NCI-H1436 treated with DMSO at 0.1 percent for 48 hours (cell line): ENCODE measurements at places on chromosomes 12 and 14.

GRCh38 chr14:105876829-105877228 lies 350.4 kb downstream of the TMEM121 start:
- DNase-seq: no peak

- DNase-seq: no peak
Measured at GRCh38 chr12:95085612-95086011, 12.2 kb upstream of the NR2C1 start.

DNA sequence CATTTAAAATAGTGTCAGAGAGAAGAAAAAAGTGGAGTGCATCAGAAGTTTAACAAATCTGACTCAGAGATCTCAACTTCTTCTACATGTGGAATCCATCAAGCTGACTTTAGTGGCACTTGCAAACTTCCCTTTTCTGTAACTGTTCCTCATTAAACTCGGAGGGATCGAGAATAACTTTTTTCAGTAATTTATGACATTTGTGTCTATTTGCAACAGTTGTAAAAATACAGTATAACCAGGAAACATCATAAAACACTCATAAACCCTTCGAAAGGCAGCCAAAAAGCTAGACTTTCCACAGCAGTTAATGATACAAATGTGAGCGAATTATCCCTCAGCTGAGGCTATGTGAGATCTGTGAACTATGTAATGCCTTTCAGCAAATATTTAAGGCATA lies 1936.8 kb upstream of the SEL1L start:
- no peak for DNase-seq

GRCh38 chr12:7498809-7499208 lies 4.8 kb downstream of the CD163 start:
- no peak for DNase-seq

DNA sequence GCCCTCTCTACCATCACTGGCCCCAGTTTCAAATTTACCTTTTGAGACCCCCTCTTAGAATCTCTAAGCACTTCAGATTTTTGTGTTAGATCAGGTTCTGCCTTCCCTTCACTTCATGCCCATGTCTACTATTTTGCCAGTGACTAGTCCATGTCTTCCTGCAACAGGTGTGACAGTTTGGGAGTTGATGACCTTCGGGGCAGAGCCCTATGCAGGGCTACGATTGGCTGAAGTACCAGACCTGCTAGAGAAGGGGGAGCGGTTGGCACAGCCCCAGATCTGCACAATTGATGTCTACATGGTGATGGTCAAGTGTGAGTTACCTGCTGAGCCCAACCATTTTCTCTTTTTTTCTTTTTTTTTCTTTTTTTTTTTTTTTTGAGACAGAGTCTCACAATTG lies 5.8 kb upstream of the PA2G4 start:
- no peak for DNase-seq

- no peak for DNase-seq
Measured at GRCh38 chr14:68074765-68075381, 255.3 kb downstream of the RAD51B start.

GRCh38 chr14:33457617-33458016 lies 493.3 kb downstream of the EGLN3 start:
- no peak for DNase-seq

- no peak for DNase-seq
Measured at GRCh38 chr12:63068857-63069442, 82.1 kb downstream of the AVPR1A start.

DNA sequence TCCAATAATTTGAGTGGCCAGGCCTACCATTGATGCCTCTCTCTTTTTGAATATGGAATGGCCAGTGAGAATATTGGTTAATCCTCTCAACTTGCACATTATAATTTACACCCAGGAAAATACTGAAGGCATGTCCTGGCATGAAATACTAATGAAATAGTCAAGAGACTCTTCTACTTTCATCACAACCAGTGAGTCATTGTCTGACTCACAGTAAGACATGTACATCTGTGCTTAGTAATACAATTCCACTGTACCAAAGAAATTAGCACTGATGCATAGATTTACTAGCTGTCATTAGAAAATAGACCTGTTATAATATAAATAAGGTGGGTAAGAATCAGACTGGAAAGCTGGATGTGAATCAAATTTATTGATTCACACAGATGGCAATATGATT lies 31.6 kb downstream of the KCNC2 start:
- no peak for DNase-seq

DNA sequence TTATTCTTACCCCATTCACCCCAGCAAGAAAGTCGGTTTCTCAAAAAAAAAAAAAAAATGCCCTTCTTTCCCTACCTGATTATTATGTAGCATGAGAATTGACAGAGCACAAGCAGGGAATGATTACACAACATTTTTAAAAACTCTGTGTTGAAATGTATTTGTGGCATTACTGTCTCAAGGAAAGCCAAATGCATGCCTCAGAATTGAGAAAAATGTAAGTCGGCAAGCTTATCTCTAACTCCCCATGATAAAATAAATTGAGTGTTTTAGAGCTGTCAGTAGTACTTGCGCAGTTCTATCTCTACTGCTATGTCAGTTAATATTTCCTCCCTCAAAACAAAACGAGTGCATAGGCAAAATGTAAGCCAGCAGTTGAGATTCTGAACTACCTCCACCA lies 25.7 kb downstream of the ANO4 start:
- DNase-seq: no peak

- no peak for DNase-seq
Measured at GRCh38 chr12:2118481-2119255, 65.9 kb downstream of the CACNA1C start.

DNA sequence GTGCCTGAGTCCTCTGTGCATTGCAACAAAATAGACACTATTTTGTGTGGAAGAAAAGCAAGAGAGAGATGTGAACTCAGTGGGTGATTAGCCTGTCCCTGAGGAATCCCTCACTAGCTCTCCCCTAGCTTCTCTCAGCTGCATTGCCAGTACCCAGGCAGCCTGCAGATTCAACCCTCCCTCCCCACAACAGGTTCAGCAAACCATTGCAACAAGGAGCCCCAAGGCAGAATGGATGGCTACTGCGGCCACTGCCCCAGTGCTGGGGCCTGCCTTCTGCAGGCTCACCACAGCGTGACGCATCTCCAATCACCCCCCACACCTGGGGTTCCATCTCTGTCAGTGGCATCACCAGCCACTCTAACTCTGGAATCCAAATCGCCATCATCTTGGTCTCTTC lies 2.3 kb downstream of the CRACR2A start:
- DNase-seq: no peak

DNA sequence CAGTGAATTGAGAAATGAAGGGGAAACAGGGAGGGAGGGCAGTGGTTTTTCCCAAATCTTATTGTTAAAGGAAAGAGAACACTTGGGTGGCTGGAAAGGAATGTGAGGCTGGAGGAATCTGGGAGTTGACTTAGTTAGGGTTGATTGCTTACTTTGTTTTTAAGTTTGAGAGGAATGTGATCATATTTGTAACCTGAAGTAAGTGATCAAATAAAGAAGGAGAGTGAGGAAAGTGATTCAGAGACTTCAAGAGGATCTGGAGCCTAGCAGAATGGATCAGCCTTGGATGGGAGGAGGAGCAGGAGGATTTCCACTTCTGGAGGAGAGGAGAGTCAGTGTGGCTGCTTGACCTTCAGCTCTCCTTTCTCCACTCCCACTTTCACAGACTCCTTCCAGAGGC lies 6.0 kb upstream of the LRP6 start:
- DNase-seq: no peak

DNA sequence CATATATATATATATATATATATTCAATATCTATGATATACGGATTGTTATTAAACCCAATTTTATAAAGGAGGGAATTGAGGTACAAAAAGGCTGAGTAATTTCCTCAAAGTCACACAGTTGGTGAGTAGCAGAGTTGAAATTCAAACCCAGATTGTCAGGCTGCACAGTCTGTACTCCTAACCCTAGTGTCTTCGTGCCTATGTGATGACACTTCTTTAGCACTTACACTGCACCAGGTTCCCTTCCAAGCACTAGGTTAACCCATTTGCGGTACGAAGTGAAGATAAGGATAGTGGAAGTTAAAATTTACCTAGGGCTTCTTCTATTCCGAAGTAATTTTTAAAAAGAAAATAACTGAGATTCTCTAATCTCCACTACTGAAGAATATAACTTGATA lies 125.1 kb upstream of the TSPAN8 start:
- no peak for DNase-seq

DNA sequence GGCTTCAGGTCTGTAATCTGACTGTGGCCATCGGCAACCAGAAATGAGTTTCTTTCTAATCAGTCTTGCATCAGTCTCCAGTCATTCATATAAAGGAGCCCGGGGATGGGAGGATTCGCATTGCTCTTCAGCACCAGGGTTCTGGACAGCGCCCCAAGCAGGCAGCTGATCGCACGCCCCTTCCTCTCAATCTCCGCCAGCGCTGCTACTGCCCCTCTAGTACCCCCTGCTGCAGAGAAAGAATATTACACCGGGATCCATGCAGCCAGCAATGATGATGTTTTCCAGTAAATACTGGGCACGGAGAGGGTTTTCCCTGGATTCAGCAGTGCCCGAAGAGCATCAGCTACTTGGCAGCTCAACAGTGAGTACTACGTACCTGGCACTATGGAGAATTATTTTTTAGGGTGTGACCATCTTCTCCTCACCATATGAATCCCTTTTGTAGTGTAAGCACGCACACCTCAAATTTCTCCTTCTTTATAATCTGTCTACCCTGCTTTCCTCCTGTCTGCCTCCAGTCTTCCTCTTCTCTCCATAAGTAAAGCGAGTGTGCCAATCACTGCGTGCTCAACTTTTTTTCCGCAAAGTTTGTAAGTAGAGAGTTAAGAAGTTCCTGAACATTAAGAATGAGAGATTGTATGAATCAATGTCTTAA lies at the start of gene TPH2:
TPH2 (plus strand) TSS at position 118 of the 658 bp plus-strand sequence; CDS start at position 260, 142 bp downstream.
- no peak for DNase-seq

DNA sequence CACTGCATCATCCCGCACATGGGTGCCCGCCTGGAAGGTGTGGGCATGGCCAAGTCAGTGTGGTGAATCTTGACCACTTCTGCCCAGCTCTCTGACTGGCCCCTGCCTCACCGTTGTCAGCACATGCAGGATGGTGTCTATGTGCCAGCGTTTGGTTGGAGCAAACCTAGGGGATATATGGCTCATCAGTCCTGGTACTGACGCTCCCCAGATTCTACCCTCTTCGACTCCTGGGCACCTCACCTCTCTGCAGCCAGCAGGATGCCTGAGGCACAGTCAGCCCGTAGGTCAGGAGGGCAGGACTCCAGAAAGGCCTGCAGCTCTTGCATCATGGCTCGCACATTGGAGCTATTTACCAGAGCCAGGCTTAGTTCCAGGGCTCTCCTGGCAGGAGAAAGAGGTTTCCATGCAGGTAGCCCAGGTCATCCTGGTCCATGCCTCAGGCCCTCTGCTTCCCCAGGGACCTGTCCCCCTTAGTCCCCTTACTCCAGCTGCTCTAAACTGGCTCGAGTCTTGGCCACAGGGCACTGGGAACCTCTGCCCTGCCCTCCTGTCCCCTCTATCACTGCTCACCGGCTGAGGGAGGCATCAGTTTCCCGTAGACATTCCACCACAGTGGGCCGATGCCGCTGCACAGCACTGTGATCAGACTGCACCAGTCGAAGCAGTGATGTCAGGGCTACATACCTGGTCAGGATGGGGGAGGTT lies 4.0 kb downstream of the AP1G2 start:
- no peak for DNase-seq

DNA sequence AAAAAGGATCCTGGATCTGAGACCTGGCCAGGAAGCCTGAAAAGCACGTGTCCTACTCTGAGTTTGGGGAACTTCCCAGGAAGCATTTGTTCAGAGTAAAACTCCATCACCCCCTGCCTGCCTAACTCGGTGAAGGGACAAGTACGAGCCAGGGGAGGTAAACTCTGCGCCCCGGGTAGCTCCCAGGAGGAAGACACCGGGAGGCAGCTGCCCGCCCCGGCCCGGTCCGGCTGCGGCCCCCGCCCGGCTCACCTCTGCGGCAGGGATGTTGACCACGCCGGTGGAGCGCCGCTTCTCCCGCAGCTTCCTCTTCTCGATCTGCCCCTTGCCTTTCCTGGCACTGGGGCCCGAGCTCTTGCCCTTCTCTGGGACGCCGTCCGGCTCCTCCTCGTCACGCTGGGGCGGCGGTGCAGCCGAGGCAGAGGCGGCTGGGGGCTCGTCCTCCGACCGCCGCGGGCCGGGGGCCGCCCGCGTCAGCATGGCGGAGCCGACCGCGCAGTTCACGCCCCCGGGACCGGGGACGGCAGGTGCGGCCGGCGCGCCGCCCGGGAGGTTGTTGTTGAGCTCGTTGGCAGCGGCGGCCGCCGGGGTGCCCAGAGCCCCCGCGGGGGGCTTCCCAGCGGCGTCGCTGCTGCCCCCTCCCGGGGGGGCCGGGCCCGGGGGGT lies 1.2 kb downstream of the PAWR start:
- no peak for DNase-seq

DNA sequence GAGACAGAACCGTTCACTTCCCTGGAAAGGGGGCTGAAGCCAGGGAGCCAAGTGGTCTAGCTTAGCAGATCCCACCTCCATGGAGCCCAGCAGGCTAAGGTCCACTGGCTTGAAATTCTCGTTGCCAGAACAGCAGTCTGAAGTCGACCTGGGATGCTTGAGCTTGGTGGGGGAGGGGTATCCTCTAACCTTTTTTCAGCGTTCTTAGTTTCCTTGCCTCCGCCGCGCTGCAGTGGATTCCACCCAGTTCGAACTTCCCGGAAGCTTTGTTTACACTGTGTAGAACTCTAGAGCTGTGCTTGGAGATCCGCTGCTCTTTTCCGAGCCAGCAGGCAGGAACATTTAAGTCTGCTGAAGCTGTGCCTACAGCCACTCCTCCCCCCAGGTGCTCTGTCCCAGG lies 45.2 kb upstream of the FKBP4 start:
- no peak for DNase-seq

GRCh38 chr14:71430678-71431376 lies 501.4 kb upstream of the RGS6 start:
- no peak for DNase-seq

GRCh38 chr14:53537422-53538315 lies 384.5 kb upstream of the DDHD1 start:
- no peak for DNase-seq

GRCh38 chr12:45587877-45588533 lies 141.5 kb upstream of the ARID2 start:
- no peak for DNase-seq

DNA sequence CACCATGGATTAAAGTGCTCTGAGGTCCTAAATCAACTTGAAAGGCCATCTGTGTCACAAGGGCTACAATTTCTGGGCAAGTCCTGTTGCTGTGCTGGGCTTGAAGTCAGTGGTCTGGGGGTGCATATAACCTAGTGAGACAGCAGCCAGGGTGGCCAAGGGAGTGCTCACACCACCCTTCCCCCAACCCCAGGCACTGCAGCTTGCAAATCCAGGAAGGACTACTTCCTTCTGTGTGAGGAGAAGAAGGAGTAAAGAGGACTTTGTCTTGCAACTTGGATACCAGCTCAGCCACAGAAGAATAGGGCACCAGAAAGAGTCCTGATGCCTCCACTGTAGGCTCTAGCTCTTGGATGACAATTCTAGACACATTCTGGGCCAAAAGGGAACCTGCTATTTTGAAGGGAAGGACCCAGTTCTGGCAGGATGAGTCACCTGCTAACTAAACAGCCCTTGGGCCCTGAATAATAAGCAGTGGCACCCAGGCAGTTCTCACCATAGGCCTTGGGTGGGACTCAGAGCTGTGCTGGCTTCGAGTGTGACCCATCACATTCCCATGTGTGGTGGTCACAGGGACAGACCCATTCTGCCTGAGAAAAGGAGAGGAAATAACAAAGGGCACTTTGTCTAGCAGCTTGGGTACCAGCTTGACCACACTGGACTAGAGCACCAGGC lies 32.6 kb upstream of the DHRS7 start:
- no peak for DNase-seq

- no peak for DNase-seq
Measured at GRCh38 chr14:102784892-102785594, 7.8 kb downstream of the TRAF3 start.

- DNase-seq: no peak
Measured at GRCh38 chr12:111838353-111838752, 3.7 kb upstream of the MAPKAPK5 start.
